ENCODE measurements at places on chromosomes 16 and 17.

DNA sequence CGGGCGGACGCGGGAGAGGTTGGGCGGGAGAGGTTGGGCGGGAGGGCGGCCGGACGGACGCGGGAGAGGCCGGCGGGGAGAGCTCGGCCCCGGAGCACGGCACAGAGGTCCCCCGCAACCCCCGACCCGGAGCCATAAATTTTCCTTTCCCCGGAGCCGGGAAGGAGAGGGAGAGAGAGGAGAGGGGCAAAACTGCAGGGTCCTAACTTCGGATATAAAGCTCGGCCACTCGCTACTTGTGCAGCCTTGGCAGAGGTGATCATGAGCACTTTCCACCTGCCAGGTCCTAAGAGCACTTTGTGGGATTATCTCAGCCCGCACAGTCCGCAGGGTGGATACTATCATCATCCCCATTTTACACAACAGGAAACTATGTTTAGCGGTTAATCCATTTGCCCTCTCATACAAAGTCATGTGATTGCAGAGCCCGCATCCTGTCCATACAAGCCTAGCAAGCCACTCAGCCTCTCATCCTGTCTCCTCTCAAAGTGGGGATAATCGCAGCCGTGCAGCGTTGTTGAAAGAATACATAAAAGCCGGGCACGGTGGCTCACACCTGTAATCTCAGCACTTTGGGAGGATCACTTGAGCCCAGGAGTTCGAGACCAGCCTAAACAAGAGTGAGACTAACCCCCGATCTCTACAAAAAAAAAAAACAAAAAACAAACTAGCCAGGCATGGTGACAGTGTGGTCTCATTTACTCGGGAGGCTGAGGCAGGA, 780 bp upstream of the DCAKD start:
- DNase-seq, result peak; percentile 52

- peak; percentile 48 for DNase-seq
These were observed at the start of gene USP43 for GRCh38 chr17:9644910-9645751. Gene USP43 (plus strand): TSS chr17:9645517. CDS start chr17:9645633, 116 bp downstream.

DNA sequence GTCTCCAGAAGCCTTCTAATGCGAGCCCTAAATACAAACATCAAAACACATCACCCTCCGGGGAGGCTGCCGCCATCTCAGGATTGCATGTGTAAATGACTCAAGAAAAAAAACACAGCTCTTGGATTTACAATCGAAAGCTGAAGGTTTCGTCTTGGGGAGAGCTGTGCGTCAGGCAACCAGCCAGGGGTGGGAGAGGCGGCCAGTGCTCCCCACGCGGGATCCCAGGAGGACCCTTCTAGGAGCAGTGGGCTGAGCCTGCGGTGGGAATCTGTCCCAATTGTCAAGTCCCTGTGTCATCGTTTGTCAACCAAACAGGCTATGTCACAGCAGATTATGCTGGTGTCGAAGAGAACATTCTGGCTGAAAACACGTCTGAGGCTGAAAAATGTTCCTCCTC, 209.7 kb downstream of the ABCC12 start:
- no peak for DNase-seq

GRCh38 chr17:41806685-41807445, 4.9 kb downstream of the P3H4 start:
- no peak for DNase-seq

DNA sequence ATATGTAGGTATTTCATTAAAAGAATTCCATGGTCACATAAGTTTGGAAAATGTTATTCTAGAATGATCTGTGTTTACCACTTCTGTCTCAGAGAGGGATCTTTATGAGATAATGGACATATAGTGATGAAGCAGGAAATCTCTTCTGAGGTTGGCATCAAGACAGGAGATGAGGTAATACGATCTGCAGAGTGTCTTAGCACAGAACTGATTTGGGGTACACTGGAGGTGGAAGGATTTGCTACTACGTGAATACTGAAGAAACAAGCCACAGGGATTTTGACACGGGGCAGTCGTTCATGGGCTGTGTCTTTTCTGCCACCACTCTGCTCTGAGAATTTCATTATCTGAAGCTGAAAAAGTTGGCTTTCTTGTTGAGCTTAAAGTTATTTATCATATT, 5.5 kb downstream of the CBFB start:
- no peak for DNase-seq

DNA sequence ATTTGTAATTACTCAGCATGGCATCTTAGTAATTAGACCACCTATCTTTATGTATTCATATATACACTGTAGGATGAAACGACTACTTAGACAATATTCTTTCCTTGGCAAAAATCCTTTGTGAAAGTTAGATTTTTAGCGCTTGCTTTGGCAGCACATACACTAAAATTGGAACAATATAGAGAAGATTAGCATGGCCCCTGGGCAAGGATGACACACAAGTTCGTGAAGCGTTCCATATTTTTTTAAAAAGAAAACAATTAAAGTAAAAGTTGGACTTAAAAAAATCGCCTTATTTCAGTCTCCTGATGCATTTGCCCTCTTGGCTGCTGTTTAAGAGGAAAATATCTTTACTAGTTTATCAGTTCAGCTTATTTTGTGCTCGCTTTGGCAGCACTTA, 10.5 kb downstream of the IGSF6 start:
- no peak for DNase-seq

- DNase-seq, result no peak
These were observed 85.8 kb downstream of the GNAO1 start for GRCh38 chr16:56277075-56277474.

DNA sequence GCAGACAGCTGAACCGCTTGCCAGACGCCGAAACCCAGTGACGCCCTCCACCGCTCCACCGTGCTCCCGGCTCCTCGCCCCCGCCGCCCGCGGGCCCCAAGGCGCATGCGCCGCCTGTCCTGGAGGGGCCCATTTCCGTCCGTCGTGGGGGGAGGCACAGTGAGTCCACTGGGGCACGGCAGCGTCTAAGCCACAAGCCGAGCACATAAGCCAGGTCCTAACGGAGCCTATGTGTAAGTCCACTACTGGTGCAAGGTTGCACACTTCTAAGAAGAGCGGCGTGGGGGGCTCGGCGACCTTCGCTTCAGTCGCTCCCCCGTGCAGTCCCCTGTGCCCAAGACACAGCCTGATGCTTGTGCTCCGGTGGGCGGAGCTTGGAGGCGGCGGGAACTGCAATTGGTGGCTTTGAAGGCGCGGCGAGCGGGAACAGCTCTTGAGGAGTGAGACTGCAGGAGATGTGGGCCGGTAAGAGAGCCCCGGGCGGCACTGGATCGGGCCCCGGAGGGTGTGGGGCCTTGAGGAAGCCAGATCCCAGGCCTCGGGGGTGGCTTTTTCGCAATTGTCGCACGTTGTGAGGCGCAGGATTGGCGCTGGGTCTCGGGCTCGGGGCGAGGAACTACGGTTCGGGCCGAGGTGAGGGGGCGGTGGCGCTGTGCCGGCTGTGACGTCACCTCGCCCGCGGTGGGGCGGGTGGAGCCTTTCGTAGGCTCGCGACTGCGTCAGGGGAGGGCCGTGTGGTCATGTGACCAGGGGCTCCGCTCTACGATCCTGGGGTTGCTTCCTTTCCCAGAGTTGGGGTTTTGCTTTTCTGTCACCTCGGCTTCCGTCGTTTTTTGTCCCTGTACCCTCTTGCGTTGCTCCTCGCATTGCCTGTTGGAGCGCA, at the start of the genes CENPN and CMC2:
CENPN (plus strand) TSS at position 402 of the 883 bp plus-strand sequence. CDS start 4,726 bp downstream, outside the sequence.
CMC2 (minus strand) TSS at position 73 of the 883 bp plus-strand sequence. CDS start 9,491 bp downstream, outside the sequence.
- peak; percentile 80 for DNase-seq

Data from DMS79 treated with DMSO at 0.1 percent for 48 hours (cell line).